ENCODE measurements at places on chromosomes 3 and 15.

DNA sequence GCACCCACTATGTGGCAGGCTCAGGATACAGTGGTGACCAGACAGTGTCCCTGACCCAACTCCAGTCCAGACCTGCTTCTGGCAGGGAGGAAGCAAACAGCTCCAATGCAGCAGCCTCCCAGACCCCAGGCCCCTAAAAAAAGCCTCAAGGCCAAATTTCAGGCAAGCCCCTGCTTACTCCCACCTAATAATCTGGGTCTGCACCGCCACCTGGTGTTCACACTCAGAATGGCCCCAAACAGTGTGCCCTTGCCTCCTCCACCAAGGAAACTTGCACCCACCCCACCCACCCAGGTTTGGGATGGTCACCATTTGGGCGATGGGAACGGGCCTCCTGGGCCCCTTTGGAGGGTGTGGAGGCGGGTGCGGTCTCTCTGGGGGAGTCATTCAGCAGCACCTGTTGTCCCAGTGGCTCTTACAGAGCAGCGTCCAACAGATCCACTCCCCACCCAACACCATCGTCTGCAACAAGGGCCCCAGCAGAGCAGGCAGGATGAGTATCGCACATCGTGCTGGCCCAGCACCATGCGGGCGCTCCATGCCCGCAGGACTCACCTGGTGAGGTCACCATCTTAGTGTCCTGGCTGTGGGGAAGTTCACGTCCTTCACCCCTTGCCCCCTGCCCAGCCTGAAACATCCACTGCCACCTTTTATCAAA is 17.3 kb downstream of the C3orf18 start:
- peak; percentile 81 for DNase-seq

DNA sequence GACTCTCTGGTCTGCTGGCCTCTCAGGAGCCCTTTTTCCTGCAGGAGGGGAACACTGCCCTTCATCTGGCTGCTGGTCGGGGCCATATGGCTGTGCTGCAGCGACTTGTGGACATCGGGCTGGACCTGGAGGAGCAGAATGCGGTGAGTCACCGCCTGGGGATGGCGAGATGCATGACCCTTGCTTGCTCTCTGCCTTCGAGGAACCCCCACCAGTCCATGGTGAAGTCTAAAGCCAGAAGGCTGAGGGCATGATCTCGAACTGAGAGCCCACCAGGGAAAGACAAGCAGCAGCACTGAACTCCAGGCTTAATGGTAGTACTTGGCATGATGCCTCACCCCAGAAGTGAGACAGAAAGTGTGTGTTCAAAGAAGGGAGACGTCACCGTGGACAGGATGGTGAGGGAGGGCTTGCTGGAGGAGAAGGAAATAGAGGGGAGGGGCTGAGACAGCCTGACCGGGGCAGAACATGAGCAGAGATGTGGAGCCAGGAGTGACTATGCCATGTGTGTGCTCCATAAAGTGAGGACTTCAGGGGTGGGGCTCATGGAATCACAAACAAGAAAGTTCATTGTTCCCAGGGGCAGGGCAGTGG is 19.2 kb downstream of the ANKDD1A start:
- DNase-seq = no peak

DNA sequence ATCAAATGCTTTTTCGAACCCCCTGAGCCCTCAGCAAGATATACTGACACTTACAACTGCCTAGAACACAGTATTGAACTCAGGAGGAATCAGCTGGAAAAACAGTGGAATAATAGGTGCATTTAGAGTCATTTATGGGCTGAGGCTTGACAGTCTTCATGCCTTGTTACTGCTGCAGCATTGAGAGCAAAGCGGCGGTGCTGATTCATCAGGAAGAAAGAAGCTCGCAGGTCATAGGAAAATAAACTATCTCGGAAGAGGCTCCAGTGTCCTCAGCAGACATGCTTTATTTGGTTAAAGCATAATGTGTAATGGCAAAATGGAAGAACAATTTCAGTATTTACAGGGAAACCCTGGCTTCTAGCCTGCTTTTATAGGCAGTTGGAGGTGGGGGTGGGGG is 30.1 kb upstream of the NEO1 start:
- DNase-seq = no peak

GRCh38 chr15:101539492-101539891 is 50.0 kb upstream of the PCSK6 start:
- no peak for DNase-seq

GRCh38 chr15:74499366-74499765 is 38.4 kb upstream of the UBL7 start:
- DNase-seq = no peak

DNA sequence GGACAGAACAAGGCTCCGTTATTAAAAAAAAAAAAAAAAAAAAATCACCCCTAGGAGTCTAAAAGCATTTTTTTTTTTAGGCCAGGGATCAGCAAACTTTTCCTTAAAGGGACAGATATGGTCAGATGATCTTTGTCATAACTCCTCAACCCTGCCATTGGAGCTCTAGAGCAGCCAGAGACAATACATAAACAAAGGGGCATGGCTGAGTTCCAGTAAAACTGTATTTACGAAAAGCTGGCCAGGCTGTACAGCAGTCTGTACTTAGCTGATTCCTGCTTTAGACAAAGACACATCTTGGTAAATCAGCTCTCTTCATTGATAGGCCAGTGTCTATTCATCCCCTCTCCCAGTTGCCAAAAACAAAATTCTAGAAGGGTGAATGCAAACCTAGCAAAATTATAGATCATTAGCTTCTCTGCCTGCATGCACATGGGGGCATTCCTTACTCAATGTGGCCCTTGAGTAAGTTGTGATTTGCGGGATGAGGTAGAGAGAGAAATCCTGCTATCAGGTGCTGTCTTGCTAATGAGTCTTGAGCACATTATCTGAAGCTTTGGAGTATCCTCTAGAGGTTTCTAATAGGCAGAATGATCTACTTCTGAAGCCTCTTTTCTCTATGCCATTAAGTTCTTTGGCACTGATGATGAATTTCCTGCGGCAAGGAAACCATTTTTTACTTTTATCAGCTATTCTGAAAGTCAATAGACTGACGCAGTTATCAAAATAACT is 35.2 kb downstream of the SENP8 start:
- no peak for DNase-seq

GRCh38 chr3:143814443-143814889 is 33.8 kb downstream of the SLC9A9 start:
- no peak for DNase-seq

DNA sequence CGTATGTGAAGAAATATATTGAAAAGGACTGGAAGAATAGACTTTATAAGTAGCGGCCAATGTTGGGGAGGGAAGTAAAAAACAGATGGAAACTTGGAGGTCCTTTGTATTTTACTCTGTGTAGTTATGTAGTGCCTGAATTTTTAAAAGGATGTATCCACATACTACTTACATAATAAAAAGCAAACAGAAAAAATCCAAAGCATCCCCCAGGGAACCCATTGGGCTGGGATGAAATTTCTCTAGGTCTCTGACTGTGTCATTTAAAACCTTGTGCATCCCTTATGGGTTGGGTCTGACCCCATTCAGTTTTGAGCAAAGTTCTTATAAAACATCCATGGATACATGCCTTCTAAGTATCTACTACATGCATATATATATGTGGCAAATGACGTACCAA is 141.1 kb downstream of the NR1D2 start:
- no peak for DNase-seq
